Esophagus squamous epithelium (tissue), 5 donors: ENCODE measurements at places on chromosomes 6 and 20.
A peak's percentile ranks its signal among the peaks of the same experiment; 100 is the strongest.

GRCh38 chr6:169020821-169021220 lies 232.8 kb downstream of the THBS2 start:
- H3K27me3 ChIP-seq, result no peaks in the 10 kb centered on the region
- no peak for DNase-seq
- H3K4me1 ChIP-seq, result peaks cover 9% of the 10 kb centered on the region
- H3K27ac ChIP-seq, result peak overlapping the region; percentile 21

GRCh38 chr20:90651-91050 lies 3.2 kb downstream of the DEFB125 start:
- no peaks in the 10 kb centered on the region for H3K36me3 ChIP-seq
- DNase-seq, result no peak
- H3K27ac ChIP-seq, result no peak overlapping the region

GRCh38 chr6:80335121-80335531 lies 228.7 kb downstream of the BCKDHB start:
- no peak overlapping the region for H3K27ac ChIP-seq
- H3K27me3 ChIP-seq, result no peaks in the 10 kb centered on the region
- no peaks in the 10 kb centered on the region for H3K4me1 ChIP-seq

- no peak for DNase-seq
- H3K4me3 ChIP-seq, result no peak overlapping the region
- no peak overlapping the region for H3K27ac ChIP-seq
These were observed 308.8 kb upstream of the EPHA7 start for GRCh38 chr6:93728150-93728549.

DNA sequence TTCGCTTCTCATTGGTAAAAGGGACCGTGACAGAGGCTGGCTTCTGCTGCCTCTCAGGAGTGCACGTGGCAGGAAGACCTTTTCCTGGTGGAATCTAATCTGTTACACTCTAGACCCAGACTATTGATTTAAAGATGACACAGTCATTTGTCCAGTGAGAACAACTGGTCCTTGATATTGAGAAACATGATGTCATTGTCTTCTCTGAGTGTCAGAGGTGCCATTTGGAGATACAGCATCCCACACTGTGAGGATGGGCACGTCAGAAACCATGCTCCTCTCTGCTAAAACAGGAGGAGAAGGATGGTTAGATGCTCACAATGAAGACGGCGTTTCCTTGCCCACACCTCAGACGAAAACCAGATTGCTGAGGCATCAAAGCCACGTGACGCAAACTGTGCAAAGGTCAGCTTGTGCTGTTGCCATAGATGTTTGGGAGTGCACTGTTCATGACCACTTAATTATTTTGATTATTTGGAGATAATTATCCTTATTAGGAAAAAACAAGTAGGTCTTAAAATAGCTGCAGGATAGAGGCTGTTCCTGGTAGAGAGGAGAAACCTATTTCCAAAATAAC lies 169.0 kb downstream of the SMOC2 start:
- H3K27ac ChIP-seq, result peak overlapping the region; percentile 59
- DNase-seq, result no peak
- H3K36me3 ChIP-seq, result no peaks in the 10 kb centered on the region

- H3K27me3 ChIP-seq, result no peaks in the 10 kb centered on the region
- H3K4me3 ChIP-seq, result no peak overlapping the region
- no peak for DNase-seq
- H3K36me3 ChIP-seq, result no peaks in the 10 kb centered on the region
- H3K27ac ChIP-seq, result no peak overlapping the region
- no peaks in the 10 kb centered on the region for H3K4me1 ChIP-seq
These were observed 99.2 kb downstream of the QKI start for GRCh38 chr6:163513570-163514166.

GRCh38 chr20:56043227-56043626 lies 37.9 kb upstream of the CBLN4 start:
- H3K36me3 ChIP-seq, result no peaks in the 10 kb centered on the region
- no peak overlapping the region for H3K27ac ChIP-seq
- H3K4me3 ChIP-seq, result no peak overlapping the region
- no peaks in the 10 kb centered on the region for H3K27me3 ChIP-seq

DNA sequence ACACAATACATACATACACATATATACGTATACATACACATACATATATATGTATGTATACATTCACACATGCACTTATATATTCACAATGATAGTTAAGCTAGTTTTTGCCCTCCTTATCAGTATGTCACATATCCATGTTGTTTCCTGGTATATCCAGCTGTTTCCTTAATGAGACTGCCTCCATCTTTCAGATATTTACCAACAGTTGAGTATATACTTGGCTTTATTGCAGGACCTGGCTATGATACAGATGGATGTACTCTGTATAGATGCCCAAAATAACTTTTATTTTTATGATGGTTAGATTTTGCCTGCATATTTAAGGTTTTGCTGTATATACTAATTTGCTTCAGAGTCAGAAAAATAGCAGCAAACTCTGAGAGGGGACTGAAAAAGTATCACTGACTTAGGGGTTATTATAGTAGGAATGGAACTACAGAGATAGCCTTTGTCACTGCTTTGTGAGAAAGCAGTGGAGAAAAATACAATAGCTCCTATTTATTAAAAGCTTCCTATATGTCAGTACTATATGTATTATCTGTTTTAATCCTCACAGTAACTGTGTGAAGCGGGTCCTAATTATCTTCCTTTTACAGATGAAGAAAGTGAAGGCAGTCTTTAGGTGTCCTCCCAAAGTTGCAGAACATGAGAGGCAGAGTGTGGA lies 35.5 kb downstream of the CARMIL1 start:
- H3K27me3 ChIP-seq, result no peaks in the 10 kb centered on the region
- H3K4me3 ChIP-seq, result no peak overlapping the region
- DNase-seq, result no peak

DNA sequence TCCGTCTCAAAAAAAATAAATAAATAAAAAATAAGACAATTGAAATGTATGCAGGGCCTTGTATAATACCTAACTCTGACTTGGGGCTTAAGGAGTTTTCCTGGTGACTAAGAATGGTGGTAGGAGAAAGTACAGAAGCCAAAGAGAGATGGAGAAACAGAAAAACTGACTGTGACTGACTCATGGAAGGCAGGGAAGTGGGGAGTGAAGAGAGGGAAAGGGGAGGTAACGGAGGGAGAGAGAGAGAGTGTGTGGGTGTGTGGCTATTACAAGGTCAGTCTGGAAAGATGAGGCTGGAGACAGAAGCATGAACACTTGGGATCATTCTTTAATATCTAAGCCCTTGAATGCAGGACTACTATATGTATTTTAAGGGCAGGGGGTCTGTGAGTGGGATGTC lies 38.5 kb downstream of the SNRNP48 start:
- no peaks in the 10 kb centered on the region for H3K27me3 ChIP-seq
- H3K4me3 ChIP-seq, result no peak overlapping the region
- no peak overlapping the region for H3K27ac ChIP-seq
- no peak for DNase-seq
- H3K4me1 ChIP-seq, result no peaks in the 10 kb centered on the region
- H3K36me3 ChIP-seq, result no peaks in the 10 kb centered on the region

GRCh38 chr20:54152227-54153040 lies 21.4 kb downstream of the CYP24A1 start:
- no peaks in the 10 kb centered on the region for H3K27me3 ChIP-seq
- H3K36me3 ChIP-seq, result no peaks in the 10 kb centered on the region
- DNase-seq, result no peak
- H3K27ac ChIP-seq, result peak overlapping the region; percentile 7

- DNase-seq, result no peak
- no peaks in the 10 kb centered on the region for H3K27me3 ChIP-seq
- H3K4me1 ChIP-seq, result peaks cover 14% of the 10 kb centered on the region
- peaks cover 21% of the 10 kb centered on the region for H3K36me3 ChIP-seq
- H3K4me3 ChIP-seq, result peak overlapping the region; percentile 66
These were observed 435 bp upstream of the ZNF322 start for GRCh38 chr6:26660000-26660361.

GRCh38 chr6:74597266-74597665 lies 608.6 kb downstream of the COL12A1 start:
- H3K4me1 ChIP-seq, result no peaks in the 10 kb centered on the region
- no peaks in the 10 kb centered on the region for H3K27me3 ChIP-seq
- H3K4me3 ChIP-seq, result no peak overlapping the region
- DNase-seq, result no peak

GRCh38 chr20:15834857-15835256 lies 738.4 kb downstream of the KIF16B start:
- H3K4me1 ChIP-seq, result no peaks in the 10 kb centered on the region

- no peak for DNase-seq
- peaks cover 29% of the 10 kb centered on the region for H3K4me1 ChIP-seq
- H3K27me3 ChIP-seq, result no peaks in the 10 kb centered on the region
- no peak overlapping the region for H3K27ac ChIP-seq
- no peaks in the 10 kb centered on the region for H3K36me3 ChIP-seq
- H3K4me3 ChIP-seq, result no peak overlapping the region
These were observed 46.5 kb downstream of the NFATC2 start for GRCh38 chr20:51495921-51496545.

GRCh38 chr6:29561606-29562181 lies 2.2 kb upstream of the UBD start:
- H3K27me3 ChIP-seq, result no peaks in the 10 kb centered on the region
- no peak overlapping the region for H3K4me3 ChIP-seq
- no peaks in the 10 kb centered on the region for H3K4me1 ChIP-seq
- no peak overlapping the region for H3K27ac ChIP-seq
- no peaks in the 10 kb centered on the region for H3K36me3 ChIP-seq

DNA sequence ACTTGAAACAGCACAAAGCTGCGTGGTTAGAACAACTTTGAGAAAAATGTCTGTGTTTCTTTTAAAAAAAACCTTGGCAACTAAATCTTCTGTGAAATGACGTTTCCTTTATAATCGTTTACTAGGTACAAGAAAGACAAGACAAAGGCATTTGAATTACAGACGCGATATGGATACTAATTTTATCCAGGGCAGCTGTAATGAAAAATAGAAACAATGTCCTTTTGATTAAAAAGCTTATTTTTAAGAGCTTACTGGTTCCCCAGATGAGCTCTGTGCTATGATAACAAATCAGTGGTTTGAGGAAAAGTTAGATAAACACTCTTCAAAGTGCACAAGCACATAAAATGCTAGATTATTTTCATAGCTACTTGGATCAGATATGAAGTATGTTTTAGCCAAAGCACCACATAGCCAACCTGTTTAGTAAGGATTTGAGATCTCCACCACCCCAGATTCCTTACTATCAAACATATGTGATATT lies 1.6 kb upstream of the SYNCRIP start:
- DNase-seq, result no peak
- H3K36me3 ChIP-seq, result peaks cover 14% of the 10 kb centered on the region
- H3K4me3 ChIP-seq, result peak overlapping the region; percentile 94

- H3K4me1 ChIP-seq, result no peaks in the 10 kb centered on the region
- H3K36me3 ChIP-seq, result no peaks in the 10 kb centered on the region
- no peak overlapping the region for H3K27ac ChIP-seq
- no peak for DNase-seq
- no peaks in the 10 kb centered on the region for H3K27me3 ChIP-seq
- H3K4me3 ChIP-seq, result no peak overlapping the region
These were observed 77.9 kb downstream of the MYB start for GRCh38 chr6:135258970-135259369.

GRCh38 chr6:91678679-91679446 lies 1092.0 kb upstream of the MAP3K7 start:
- H3K4me1 ChIP-seq, result no peaks in the 10 kb centered on the region
- H3K27me3 ChIP-seq, result no peaks in the 10 kb centered on the region
- H3K27ac ChIP-seq, result no peak overlapping the region
- H3K36me3 ChIP-seq, result no peaks in the 10 kb centered on the region

DNA sequence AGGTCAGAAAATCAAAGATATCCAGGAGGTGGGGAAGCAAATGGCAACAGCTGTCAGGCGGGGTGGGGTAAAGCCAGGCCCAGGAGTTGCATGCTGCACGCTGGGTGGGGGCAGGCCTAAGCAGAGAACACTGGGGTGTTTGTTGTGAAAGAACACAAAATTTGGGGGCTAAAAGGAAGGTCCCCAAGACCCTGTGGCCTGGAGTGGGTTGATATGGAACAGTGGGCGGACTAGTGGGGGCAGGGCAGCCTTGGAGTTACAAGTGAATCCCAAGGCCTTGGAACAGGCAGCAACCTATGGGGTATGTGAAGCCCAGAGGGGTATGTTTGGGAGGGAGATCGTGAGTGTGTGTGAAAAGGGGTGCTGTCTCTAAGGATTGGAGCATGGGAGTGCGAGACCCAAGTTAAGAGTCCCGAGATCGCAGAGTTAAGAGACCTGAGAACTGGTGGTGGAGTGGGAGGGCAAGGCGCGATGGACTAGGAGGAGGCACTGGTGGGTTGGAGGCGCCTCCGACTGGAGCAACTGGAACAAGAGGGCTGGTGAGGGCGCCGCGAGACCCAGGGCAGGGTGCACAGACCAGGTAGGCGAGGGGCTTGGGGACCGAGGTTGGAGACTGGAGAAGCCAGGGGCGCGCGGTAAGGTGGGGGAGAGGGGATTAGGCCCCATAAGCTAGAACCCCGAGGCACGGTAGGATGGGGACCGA lies 658 bp downstream of the CUL7 start:
- H3K4me3 ChIP-seq, result peak overlapping the region; percentile 83
- H3K36me3 ChIP-seq, result peaks cover 60% of the 10 kb centered on the region
- H3K4me1 ChIP-seq, result peaks cover 15% of the 10 kb centered on the region
- H3K27me3 ChIP-seq, result no peaks in the 10 kb centered on the region
- peak overlapping the region; percentile 96 for H3K27ac ChIP-seq
- DNase-seq, result no peak

GRCh38 chr6:165960695-165961094 lies 207.0 kb downstream of the TBXT start:
- H3K36me3 ChIP-seq, result no peaks in the 10 kb centered on the region
- no peaks in the 10 kb centered on the region for H3K27me3 ChIP-seq
- no peak overlapping the region for H3K4me3 ChIP-seq
- no peak overlapping the region for H3K27ac ChIP-seq

- H3K27me3 ChIP-seq, result no peaks in the 10 kb centered on the region
- no peaks in the 10 kb centered on the region for H3K36me3 ChIP-seq
- no peaks in the 10 kb centered on the region for H3K4me1 ChIP-seq
- H3K27ac ChIP-seq, result no peak overlapping the region
These were observed 78.1 kb downstream of the UNC5CL start for GRCh38 chr6:40960742-40961430.

GRCh38 chr6:138031417-138031816 lies 75.8 kb downstream of the PERP start:
- H3K36me3 ChIP-seq, result no peaks in the 10 kb centered on the region
- peaks cover 40% of the 10 kb centered on the region for H3K4me1 ChIP-seq
- H3K27ac ChIP-seq, result peak overlapping the region; percentile 92
- H3K4me3 ChIP-seq, result no peak overlapping the region
- no peak for DNase-seq
- no peaks in the 10 kb centered on the region for H3K27me3 ChIP-seq

DNA sequence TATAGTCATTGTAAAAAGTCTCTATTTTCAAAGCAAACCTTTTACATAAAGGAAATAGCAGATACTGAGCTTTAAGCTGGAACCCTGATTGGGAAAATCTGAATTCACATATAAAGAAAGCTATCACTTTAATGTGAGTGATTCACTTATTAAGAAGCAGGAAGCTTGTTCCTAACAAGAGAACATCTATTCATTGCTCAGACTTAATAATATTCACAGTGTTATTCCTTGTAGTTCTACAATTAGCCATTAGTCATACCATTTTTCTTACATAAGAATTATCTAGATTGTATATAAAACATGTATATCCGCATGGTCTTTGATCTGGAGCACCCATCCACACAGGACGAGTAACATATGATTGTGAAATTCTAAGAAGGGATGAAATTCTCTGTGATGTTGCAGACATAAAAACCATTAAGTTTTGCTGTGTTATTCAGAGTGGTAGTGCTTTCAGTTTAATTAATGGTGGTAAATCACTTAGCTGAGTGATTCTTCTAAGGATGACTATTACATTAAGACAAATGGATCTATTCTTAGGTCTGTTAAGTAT lies 71.1 kb upstream of the FOXQ1 start:
- no peaks in the 10 kb centered on the region for H3K36me3 ChIP-seq
- H3K27me3 ChIP-seq, result peaks cover 10% of the 10 kb centered on the region
- no peak overlapping the region for H3K27ac ChIP-seq
- H3K4me3 ChIP-seq, result no peak overlapping the region
- peaks cover 30% of the 10 kb centered on the region for H3K4me1 ChIP-seq
- DNase-seq, result no peak
